ENCODE measurements at places on chromosomes 11 and 22.
A peak's percentile ranks its signal among the peaks of the same experiment; 100 is the strongest.

DNA sequence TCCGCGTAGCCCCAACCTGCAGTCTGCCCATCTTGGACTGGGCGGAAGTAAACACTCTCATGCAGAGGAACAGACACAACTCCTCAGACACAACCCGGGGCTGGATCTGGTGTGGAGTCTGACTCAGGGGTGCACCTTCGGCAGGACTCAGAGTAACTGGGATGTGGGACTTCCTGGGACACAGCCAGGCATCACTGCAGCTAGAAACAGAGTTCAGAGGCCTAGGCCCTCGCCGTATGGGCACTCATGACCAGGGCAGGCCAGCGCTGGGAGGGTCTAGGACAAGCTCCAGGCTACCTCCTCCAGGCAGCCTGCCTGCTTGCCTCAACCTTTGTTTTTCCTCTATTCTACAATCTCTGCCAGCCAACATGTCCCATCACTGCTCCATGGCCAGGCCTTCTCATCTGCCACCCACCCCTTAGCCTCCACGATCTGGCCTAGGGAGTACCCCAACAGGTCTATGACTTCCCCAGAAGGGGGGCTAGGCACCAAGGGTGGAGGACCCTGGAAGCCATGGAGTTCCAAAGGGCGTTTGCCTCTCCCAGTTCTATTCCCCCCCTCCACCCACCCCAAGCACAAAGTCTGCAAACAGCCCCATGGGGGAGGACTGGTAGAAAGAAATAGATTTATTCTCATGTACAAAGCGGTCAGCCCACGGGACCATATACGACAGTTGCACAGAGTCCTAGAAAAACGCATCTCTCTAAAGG lies 98.5 kb downstream of the PDE2A start:
- no peak for DNase-seq

GRCh38 chr22:49092716-49093115 lies 735.0 kb downstream of the BRD1 start:
- no peak for DNase-seq

GRCh38 chr11:133698654-133699053 lies 146.7 kb downstream of the SPATA19 start:
- DNase-seq: no peak

DNA sequence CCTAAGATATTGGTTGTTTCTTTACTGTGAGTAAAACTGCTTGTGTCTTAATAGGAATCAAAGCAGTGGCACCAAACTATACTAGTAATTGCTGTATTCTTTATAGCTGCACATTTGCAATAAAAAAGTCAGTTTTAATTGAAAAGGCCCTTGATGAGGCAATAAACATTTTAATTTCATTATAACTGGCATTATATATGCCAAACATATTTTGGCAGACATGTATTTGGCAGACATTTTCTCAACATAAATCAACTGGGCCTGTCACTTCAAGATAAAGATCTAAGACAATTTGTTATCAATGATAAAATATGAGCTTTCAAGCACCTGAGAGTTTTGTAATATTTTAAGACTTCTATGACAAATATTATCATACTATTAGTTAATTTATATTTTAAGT lies 245.7 kb downstream of the SBF2 start:
- DNase-seq: no peak

- DNase-seq: peak; percentile 37
Observed at GRCh38 chr22:49934160-49934890, 15.9 kb downstream of the CRELD2 start.

GRCh38 chr11:41245184-41245583 lies 214.3 kb downstream of the LRRC4C start:
- DNase-seq: no peak

- no peak for DNase-seq
Observed at GRCh38 chr11:102158164-102158735, 48.0 kb downstream of the YAP1 start.

- no peak for DNase-seq
Observed at GRCh38 chr11:13440100-13440855, 22.7 kb downstream of the BTBD10 start.

DNA sequence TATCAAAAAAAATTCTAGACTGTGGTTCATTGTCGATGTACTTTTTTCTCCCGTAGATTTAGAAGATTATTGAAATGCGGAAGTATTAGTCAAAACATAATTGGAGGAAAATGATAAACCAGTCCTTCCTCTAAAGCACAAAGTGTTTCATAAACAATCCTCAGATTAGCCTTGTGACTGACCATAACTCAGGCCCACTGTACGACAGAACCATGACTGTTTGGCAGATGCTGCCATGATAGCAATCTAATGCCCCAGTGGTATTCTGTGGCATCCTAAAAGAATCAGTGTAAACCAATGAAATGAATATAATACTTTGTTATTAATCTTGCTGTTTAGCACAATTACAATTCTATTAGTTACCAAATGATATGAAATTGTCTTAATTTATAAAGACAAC lies 127.0 kb upstream of the CTSC start:
- DNase-seq: no peak

GRCh38 chr22:30196880-30197336 lies 49.7 kb downstream of the LIF start:
- DNase-seq: no peak

DNA sequence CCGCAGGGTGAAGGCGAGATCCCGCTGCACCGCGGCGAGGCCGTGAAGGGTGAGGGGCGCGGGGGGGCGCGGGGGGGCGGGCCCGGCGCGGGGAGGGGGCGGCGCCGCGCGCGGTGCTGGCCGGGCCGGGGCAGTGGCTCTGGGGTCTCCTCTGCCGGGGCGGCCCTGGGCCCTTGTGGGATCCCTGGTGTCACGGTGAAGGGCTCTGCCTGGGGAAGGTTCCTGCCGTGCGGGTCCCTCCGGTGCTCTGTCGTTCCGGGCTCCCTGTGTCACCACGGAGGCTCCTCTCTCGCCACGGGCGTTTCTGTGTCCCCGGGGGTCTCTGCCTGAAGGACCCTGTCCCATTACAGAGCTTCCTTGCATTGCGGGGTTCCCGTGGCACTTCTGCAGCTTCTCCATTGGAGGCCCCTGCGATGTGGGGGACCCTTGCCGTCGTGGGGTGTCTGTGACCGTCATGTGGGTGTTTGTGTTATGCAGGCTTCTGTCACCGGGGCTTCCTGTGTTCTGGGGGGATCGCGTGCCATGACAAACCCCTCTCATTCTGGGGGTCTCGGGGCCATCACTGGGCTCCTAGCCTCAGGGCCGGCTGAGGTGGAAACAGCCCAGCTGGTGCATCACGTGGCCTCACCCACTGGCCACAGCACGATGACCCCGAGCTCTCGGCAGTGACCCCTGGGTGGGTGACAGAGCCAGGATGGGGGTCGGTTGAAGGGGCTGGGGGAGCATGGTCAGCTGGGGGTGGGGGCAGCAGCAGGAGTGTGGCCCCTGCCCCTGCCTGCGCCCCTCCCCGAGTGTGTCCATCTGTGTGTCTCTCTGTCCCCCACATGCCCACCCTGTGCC lies 25.3 kb downstream of the SHANK3 start:
- no peak for DNase-seq

DNA sequence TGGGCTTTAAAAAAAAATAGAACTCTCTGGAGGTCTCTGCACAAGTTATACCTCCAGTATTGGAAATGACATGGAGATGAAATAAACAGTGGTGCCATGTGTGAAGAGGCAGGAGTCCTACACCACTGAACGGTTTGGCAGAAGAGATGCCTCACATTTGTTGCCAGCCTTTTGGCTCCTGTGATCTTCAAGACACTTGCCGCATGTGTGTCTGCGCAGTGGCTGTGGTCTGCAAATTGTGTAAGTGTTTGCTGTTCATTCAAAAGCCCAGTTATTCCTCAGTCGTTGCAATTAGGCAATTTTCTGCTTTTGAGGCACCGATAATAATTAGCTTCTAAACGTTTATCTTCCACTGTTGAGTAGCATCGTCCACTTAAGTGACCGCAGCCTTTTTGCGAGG lies 319.1 kb downstream of the BRD1 start:
- no peak for DNase-seq

DNA sequence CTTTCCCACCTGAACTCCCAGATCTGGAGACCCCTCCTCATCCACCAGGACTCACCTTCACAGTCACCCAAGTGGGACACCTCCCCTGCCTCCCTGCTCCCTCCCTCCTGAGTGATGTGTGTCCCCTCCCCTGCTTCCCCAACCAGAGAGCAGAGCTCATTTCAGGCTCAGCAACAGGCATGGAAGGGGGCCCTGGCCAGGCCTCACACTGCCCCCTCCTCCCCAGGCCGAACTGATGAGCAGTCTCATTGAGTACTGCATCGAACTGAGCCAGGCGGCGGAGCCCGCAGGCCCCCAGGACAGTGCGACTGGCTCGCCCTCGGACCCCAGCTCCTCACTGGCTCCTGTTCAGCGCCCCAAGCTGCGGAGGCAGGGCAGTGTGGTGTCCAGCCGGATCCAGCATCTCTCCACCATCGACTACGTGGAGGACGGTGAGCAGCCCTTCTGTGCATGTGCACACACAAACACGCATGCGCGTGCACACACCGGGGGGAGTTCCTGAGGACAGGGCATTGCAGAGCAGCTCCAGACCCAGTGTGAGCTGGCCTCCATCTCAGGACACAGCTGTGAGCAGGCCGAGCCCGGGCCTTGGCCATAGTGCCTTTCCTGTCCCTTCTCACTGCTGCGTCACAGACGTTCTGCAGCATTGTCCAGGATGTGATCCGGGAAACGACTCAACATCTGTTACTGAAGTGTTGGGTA lies 17.8 kb upstream of the NEAT1 start:
- no peak for DNase-seq

DNA sequence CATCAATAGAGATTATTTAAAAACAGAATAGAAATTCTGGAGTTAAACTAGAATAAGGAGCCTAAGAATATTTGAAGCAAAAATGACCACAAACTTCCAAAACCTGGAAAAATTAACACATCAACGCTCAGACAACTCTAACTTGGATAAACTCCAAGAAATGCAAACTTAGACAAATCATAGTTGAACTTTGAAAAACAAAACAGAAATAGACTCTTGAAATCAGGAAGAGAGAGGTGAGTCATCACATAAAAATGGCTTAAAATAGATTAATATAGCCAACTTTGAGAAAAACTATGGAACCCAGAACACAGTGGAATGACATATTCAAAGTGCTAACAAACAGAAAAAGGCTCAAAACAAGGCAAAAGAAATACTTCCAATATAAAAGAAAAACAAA lies 974.2 kb downstream of the JRKL start:
- no peak for DNase-seq

GRCh38 chr11:84947970-84948580 lies 679.1 kb downstream of the DLG2 start:
- no peak for DNase-seq

GRCh38 chr11:16959602-16960001 lies 54.6 kb downstream of the PLEKHA7 start:
- DNase-seq: no peak

DNA sequence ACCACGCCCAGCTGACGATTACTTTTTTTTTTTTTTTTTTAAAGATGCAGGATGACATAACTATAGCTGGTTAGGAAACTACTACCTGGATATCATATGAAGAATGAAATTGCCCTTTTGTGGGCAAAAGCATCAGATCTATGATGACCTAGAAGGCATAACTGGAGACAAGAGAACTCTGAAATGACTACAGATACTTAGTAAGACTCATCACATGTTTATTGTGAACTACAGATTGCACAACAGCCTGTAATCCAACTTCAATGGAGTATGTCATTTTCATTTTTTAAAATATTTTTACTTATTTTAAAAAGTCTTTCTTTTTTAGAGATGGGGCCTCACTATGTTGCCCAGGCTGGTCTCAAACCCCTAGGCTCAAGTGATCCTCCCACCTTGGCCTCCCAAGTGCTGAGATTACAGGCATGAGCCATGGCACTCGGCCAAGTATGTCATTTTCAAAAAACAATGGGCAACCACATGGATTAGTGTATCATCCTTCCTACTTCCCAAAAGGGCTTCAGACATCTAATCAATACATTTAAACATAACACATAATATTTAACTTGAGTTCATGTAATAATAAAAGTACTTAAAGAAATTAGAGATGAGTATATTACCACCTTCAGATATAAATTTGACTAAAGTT lies 3.3 kb downstream of the MTMR2 start:
- DNase-seq: no peak

DNA sequence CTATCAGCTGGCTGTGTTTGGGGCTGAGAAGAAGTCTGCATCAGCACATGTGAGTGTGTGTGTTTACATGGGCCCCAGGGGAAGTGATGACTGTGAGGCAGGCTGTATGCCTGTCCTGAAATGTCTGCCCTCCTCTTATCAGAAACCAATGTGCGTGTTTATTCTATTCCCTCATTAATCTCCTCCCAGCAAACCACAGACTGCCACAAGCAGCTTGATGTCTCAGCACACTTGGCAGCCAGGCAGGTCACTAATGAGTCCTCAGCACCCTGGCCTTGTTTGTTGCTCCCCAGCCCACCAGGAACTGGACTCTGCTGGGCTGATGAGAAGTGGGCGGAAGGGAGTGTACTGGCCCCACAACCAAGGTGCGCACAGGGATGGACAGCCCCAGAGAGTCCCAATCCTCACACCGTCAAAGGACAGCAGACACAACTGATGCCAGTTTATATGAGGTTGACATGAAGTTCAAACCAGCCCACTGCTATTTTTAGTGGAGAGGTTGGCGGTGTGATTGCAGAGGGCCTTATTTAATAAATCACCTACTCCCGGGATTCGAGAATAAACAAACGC lies 225.8 kb downstream of the ETS1 start:
- no peak for DNase-seq

GRCh38 chr11:60982184-60982583 lies 10.7 kb downstream of the CD6 start:
- no peak for DNase-seq
